Activated CD8-positive, alpha-beta T cell treated with anti-CD3 and anti-CD28 coated beads for 36 hours (primary cell): ENCODE measurements at places on chromosomes 1 and 21.

- no peak for DNase-seq
Measured at GRCh38 chr1:213767683-213768082, 220.1 kb upstream of the PROX1 start.

- peak; percentile 63 for DNase-seq
Measured at GRCh38 chr1:20158358-20159070, 19.4 kb downstream of the PLA2G2F start.

DNA sequence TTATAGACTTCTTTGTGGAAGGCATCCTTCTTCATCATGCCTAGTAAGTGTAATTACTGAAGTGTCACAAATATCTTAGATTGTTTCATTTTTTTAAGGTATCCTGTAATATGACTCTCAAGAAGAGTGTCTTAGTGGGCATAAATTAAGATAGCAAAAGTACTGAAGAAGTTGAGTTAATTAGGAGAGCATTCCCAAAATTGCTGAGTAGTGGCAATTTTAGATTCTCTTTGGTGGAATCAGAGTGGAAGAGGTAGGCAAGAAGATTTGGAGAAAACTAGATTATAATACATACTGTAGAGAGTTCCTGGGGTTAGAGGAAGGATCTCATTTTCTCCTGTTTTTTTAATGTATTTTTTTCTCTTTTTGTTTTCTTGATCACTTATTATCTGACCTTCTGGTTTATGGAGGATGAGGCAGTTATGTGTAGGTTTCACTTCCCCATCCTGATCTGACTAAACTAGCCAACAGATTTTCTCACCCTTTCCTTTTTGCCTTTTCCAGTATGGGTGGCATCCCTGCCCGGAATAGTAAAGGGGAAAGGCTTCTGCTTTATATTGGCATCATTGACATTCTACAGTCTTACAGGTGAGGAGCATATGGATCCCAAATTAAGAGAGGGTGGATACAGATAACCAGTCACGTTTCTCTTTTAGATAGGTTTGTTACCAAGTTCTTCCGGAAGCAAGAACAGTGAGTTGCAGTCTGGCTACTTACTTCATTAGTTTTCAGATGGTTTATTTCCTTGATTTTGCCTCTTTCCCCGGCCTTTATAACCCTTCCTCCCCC is 16.7 kb upstream of the PSMD4 start:
- DNase-seq: no peak

DNA sequence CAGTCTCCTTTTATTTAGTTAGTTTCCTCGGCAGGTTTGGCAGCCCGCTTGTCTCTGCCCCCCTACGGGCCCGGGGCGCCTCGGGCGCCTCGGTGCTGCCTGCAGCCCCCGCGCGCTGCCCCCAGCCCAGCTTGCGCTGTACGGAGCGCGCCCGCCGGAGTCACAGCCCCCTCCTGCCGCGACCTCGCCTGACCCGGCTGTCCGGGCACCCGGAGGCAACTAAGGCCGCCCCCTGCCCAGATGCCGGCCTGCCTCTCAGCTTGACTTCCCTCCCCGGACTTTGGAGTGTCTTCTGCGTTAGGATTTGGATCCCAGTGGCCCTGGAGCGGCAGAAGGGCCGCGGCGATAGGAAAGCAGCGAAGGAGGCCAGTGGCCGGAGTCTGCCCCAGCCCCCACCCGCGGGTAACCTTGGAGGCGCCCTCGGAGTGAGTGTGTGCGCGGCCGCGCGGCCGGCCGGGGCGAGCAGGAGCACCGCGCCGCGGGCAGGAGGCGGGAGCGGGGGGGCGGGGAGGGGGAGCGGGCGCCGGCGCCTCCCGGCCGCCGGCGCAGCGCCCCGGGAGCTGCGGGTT is 7.6 kb downstream of the CDKN2C start:
- DNase-seq: peak; percentile 23

GRCh38 chr1:181493166-181493565 is 9.8 kb downstream of the CACNA1E start:
- DNase-seq: no peak

DNA sequence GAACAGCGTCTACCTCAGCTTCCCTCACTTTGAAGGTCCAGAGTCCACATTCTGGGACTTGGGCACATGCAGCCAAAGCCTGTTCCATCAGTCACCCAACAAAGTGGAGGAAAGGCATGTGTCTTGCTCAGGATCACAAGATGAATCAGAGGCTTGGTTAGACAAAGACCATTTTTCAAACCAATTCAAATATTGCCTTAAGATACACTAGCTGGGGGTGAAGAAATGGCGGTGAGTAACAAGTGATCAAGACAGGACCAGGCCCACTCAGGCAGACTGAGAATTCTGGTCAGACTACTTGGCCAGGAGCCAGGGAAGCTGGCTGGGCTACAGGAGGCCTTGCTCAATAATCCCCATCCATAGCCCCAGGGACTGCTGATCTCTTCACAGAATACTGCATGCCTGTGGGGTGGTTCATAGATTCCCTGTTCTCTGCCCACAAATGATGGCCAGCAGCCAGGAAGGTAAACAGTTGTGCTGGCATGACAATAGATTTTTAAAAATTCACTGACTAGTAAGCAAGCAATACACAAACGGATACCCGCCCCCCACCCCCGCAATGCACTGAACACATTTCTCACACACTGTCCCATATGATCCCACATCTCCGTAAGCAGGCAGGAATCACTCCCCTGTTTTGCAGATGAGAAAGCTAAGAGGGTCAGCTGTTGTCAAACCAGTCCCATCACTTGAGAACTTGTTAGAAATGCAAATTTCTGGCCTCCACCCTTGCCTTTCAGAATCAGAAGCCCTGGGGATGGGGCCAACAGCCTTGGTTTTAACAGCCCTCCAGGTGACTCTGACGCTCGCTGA is 27.2 kb downstream of the ERI3 start:
- DNase-seq: no peak

- DNase-seq: no peak
Measured at GRCh38 chr1:218659911-218660677, 315.0 kb downstream of the TGFB2 start.

DNA sequence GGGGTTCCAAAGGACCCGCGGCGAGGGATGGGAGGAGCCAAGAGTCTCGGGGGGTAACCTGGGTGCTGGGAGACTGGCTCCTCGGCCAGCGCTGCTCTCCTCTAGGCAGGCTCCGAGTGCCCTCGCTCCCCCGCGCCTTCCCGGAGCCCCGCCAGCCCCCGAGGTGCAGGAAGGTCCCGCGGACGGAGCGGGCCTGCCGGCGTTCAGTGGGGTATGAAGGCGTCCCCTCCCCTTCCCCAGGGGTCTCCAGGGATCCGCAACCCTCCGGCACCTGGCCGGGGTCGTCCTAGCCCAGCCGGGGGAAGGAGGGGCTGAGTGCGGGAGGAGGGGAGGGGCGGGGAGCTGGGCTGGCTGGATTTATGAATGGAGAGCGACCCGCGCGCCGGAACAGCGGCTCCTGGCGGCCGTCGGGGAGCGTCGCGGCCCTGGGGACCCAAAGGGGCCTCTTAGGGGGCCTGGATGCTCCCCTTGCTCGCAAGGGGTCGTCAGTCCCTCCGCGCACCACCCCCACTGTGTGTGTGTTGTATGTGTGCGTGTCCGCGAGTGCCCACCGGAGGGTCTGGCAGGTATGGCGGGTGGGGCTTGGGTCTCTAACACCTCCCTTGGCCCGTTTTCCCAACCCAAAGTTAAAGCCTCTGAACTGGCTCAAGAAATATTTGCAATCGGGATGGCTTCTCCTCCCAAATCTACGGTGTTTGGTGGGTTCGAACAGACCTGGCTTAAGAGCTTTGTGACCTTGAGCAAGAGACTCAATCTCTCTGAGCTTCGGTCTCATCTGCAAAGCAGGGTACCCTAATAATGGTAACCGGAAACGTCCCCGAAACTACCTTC is 642 bp downstream of the HCRTR1 start:
- peak; percentile 63 for DNase-seq

DNA sequence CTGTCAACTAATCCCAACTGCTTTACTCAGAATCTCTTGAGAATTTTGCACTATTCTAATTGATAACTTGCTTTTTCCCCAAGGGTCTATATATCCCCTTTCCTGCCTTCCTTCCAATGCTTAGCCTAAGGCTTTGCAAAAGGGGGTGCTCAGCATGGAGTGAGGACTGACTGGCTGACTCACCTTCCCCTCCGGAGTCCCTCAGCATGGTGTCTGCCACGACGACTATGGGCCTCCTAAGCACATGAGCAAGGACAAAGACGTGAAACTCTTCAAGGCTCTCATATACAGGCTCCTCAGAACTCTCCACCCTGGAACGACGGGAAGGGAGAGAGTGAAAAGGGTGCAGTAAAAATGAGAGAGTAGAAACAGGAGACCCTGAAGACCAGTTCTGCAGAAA is 13.2 kb upstream of the MTMR11 start:
- DNase-seq: no peak

DNA sequence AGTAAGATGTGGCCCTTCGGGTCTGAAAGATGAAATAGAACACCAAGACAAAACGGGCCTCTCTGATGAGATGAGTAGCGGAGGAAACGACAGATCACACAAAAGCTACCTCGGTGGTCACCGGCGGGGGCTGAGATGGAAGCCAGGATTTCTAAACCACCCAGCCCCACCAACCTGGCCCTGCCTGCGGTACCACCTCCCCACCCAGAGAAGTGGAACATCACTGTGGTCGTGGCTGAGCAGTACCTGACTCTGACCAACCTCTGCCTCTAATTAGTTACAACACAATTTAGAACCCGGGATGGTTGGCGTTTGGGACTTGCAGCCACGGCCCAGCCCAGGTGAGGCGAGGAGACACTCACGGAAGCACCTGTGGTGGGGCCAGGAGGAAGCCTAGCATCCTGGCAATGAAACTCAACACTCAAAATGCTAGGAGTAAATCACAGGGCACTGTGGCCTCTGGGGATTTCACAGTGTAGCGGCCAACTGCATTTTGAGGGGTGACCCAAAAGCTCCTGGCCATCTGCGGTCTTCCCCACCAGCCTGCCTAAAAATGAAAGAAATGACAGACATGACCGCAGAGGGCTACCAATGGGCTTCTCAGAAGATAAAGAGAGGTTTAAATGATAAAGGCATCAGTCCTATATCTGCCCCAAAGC is 73.4 kb downstream of the ITPKB start:
- peak; percentile 62 for DNase-seq

DNA sequence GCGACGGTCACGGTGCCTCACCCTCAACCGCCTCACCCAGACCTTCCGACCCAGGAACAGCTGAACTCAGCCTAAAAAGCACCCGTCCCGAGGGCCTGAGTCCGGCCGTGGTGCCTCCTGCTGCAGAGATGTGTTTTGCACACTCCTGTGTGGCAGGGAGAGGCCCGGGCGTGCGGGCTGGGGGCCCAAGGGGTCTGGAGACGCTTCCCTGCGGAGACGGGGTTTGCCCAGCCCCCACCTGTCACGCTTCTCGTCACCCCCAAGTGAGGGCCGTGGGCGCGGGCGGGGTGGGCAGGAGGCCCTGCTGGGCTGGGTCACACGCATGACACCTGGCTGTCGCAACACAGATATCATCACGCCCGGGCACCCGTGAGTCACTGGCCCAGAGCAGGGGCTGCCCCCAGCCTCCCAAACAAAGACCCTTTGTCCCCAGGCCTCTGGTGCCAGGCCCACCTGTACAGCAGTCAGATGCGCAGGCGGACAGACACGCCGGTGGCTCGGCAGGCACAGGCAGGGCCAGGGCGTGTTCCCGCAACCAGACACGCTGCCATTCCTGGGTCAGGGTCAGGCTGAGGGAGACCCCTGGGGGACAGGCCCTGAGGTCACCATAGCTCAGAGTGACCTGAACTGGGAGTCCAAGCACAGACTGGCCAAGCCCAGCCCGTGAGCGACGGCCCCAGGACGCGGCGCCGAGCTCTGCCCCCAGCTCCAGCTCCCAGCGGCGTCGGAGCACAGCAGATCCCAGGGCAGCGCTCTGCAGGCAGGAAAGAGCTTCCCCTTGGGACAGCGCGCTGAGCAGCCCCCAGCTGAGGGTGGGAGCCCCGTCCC is 6.1 kb downstream of the B3GALT6 start:
- DNase-seq: peak; percentile 30
